Right kidney (tissue), 9 donors: ENCODE measurements at places on chromosomes 4 and X.

GRCh38 chrX:102155806-102156179 lies at the start of gene BEX5:
BEX5 (minus strand) TSS chrX:102155977; CDS start chrX:102154265, 1,712 bp downstream.
- DNase-seq, result no peak

DNA sequence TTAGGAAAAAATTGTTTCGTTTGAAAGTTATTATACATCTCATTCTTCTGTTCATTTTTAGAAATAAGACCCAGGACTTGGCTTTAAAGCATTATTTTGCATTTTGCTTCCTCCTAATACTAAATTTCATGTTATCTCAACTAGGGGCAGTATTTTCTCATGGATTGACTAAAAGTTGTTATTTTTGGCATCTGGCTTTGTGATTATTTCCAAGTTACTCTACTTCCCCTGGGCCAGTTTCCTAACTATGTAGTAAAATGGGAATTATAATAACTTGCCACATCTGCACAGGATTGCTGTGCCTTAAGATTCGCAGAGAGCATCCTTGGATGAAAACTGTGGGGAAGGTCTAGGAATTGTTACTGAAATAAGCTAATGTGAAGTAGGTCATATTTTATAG lies 3.0 kb downstream of the RBPJ start:
- DNase-seq, result no peak

DNA sequence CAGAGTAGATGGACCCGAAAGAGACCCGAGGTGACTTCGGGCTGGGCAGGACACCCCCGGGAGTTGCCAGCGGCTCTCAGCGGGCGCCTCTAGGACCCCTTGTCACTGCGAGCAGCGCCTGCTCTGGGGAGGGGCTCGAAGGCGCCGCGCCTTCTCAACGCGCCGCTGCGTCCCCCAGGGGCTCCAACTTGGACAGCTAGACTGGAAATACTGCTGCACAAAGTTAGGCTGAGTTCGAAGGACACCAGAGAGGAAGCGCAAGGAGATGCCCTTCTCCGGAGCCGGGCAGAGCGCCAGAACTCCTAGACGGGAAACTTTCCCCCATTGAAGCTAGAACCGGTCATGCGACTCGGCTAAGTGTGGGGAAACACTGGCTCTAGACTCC lies 493 bp upstream of the KCNIP4 start:
- DNase-seq, result peak; percentile 57

DNA sequence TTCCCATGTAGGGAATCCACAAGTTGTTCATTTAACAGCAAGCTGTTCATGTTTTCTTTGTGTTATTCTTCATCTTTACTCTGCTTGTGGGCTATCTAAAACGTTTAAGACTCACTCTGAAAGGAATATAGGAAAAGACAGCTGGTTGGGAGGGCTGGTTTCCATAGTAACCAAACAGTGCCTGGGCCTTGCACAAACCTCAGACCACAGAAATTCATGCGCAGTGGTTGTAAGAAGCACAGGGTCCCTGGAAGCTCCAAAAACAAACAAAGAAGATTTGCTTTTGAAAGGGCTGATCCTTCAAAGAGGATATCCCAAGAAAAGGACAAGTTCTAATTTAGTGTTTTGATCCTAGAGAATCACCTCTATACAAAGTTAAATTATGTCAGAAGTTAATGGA lies 7.8 kb downstream of the SERTM2 start:
- peak; percentile 14 for DNase-seq

DNA sequence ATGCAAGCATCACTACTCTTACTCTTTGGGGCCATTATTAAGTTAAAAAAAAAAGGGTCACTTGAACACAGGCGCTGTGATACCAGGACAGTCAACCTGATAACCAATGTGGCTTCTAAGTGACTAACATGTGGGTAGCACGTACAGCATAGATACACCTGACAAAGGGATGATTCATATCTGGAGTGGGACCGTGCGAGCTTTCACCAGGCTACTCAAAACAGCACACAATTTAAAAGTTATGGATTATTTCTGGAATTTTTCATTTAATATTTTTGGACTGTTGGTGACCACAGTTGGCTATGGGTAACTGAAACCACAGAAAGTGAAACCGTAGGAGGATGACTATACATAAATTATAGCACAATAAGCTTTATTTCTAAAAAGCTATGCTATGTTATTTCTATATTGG lies 113.8 kb upstream of the STIM2 start:
- no peak for DNase-seq
